ENCODE measurements at places on chromosomes 13 and 19. TPM values are rescaled to one million over a fixed set of nuclear protein-coding genes. Genes with fewer than 3 reads are reported as not detected.

GRCh38 chr19:54094426-54095000 lies 6.1 kb downstream of the OSCAR start:
- no peak for DNase-seq

GRCh38 chr19:51716925-51717324 lies 6.9 kb downstream of the HAS1 start:
- no peak for DNase-seq

- no peak for DNase-seq
Measured at GRCh38 chr19:16043156-16043757, 33.0 kb upstream of the TPM4 start.

DNA sequence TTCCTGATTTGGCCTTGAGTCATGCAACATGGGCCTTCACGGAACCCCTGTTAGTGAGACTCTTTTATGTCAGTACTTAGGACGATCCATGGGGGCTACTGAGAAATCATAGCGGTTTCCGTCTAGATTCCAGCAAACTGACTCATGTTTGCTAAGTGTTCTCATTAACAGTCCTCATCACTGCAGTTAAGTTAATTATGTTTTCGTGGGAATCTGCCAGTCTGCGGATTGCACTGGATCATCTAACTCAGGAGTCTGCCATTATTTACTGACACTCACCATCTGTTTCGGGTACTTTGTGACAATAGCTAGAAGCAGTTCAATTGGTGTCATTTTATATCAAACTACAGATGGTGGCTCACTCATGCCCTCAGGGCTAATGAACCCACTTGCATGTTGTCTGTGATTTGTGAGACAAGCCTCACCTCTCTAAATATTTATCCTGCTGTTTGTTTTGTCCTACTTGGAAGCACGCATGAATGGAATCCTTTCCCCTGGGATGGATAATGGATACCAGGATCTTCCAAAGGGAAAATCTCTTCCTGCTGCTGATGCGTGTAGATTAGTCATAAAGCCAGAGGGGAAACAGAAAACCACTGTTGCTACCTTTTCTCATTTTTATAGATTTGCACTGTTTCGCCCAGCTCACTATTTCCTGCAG lies 61.8 kb downstream of the RAB20 start:
- no peak for DNase-seq

GRCh38 chr13:33757713-33758112 lies 60.2 kb upstream of the RFC3 start:
- DNase-seq = no peak

GRCh38 chr13:26557051-26557392 lies 461 bp upstream of the WASF3 start:
- DNase-seq = no peak

- no peak for DNase-seq
Measured at GRCh38 chr19:36028313-36029041, 4.2 kb downstream of the CLIP3 start.

GRCh38 chr19:35908010-35908441 lies at the start of gene TYROBP:
Gene TYROBP, minus strand, starts transcription at chr19:35908295. Its CDS starts 67 bp downstream, at chr19:35908228.
- no peak for DNase-seq

DNA sequence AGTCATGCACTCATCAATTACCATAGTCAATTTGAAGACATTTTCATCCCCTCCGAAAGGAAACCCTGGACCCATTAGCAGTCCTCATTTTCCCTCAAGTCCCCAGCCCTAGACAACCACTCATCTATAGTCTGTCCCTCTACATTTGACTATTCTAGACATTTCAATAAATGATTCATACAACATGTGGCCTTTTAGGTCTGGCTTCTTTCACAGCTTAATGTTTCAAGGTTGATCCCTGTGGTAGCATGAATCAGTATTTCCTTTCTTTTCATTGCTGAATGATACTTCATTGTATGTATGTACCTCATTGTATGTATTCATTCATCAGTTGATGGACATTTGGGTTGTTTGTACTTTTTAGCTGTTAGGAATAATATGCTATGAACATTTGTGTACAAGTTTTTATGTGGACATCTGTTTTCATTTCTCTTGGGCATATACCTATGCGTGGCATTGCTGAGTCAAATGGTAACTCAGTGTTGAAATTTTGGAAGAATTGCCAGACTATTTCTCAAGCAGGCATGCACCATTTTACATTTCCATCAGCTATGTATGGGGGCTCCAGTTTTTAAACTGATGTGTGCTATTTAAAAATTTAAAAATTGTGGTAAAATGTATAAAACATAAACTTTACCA lies 18.4 kb downstream of the SPATA13 start:
- DNase-seq = no peak

GRCh38 chr19:48873476-48874302 lies 1.5 kb downstream of the PPP1R15A start:
- DNase-seq = no peak

DNA sequence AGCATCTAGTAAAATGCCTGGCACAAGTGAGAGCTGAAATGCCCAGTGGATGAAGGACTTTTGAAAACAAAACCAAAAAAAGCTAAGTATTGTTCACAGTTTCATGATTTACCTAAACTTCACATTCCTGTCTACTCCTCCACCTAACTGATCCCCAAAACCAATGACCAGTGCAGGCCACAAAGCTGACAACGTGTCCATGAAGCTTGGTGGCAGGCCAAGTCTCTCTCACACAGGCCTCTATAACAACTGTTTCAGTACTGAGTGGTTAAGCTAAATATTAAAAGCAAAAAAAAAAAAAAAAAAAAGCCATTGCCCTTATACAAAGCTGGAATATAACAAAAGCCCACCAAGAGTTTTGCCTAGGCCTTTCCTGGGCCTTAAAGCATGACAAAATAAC lies 36.4 kb downstream of the STK24 start:
- DNase-seq = no peak

DNA sequence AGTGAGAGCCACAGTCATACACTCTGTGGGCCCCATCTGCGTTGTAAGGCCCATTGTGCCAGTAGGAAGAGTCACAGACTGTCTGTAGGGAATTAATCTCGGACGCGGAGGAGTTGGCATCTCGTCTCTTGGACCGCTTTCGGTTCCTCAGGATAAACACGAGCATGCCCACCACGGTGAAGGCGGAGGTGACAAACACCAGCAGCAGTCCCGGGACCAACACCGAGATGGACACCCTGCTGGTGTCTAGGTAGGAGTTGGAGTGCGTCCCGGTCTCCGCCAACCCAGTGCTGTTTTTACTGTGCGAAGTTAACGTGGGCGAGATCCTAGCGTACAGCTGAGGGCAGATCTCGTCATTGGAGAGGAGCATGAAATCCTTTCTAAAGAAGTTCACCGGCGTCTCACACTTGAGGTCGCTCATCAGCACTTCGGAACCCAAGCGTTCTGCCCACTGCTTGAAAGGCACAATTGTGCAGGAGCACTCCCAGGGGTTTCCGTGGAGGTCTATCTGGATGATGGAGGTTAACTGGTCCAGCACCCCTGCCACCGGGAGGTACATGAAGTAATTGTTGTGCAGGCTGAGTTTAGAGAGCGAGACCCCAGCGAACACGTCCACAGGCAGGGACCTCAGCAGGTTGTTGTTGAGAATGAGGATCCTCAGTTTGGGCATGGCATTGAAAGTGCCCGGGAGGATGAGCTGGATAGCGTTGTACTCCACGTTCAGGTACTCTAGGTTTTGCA lies 2.7 kb downstream of the SLITRK1 start:
- DNase-seq = no peak

DNA sequence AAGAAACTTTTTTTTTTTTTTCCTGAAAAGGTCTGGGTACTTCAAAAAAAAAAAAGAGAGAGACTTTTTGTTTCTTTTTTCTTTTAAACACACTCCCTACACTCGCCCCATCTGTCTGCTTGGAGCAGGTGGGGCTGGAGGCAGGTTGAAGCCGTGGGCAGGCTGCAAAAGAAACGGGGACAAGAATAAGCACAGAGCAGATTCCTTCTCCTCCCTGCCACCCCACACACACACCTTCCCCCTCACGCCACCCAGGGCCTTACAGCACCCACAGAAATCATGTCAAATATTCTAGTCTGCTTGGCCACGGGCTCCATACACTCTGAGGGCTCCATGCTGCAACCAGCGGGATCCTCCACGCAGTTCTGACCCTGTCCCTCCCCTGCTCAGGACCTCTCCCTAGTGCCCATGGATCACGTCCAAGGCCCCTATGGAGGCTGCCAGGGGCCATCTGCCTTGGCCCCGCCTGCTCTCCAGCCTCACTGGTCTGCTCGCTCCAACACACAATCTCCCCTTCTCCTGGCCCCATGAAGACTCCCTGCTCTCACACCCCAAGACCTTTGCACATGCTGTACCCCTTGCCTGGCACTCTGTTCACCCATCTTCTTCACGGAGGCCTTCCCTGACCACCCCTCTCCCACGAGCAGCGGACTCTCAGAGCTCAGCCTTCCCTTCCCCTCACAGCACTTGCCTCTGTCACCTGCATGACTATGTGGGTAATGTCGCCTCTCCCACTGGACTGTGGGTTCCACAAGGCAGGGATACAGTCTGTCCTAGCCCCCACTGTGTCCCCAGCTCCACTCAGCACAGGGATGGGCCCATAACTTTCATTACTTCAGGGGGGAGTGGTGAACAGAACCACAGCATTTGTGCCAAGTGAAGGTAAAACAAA lies 11.4 kb downstream of the AKT2 start:
- DNase-seq = no peak

GRCh38 chr13:111645198-111645597 lies 324.8 kb downstream of the TEX29 start:
- DNase-seq = no peak

DNA sequence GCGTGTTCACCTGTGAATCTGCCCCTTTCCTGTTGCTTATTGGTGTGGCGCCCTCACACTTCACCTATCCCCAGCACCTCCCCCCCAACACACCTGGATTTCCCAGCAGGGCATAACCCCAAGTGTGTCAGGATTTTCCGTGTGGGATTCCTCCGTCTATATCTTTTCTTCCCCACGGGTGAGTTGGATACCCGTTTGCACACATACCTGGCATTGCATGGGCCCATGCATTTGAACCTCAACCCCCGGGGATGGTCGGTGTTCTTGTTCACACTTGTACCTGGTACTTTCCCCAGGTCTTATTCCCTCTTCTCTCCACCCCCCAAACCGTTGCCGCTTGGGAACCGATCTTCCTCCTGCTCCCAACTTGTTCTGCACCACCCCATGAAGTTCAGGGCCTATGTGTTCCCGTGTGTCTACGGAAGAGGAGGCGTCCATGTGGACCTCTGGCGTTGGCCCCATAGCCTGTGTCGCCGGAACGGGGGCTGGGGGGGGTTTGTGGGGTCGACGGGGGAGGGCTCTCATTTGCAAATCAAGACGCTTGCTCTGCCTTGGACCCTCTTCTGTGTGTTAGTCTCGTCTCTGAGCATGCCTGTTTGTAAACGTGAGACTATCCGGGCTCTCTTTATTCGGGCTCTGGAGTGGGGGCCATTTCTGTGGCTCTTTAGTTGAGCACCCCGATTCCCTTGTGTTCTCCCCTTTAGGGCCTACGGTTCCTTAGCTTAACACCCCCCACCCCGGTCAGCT lies 1.7 kb downstream of the PRR12 start:
- DNase-seq = no peak

GRCh38 chr13:50340551-50341287 lies 325.5 kb downstream of the KCNRG start:
- DNase-seq = no peak

DNA sequence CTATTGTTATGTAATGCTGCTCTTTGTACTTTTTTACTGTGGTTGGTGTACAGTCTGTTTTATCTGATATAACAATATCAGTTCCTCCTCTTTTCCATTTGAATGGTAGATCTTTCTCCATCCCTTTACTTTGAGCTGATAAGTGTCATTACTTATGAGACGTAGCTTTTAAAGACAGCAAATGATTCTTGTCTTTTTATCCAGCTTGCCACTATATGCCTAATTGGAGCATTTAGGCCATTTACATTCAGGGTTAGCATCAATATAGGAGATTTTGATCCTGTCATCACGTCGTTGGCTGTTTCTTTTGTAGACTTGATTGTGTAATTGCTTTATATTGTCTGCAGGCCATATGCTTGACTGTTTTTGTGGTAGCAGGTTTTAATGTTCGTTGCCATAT lies 894.2 kb upstream of the ATXN8OS start:
- DNase-seq = no peak

GRIN2D gene
- polyA plus RNA-seq = 0.38 TPM

KASH5 gene
- polyA plus RNA-seq = 0.45 TPM

FLT3 gene
- polyA plus RNA-seq = 0.28 TPM

CASP14 gene
- not detected for polyA plus RNA-seq

CCDC70 gene
- not detected for polyA plus RNA-seq

LILRB3 gene
- 1.00 TPM for polyA plus RNA-seq

KLK4 gene
- not detected for polyA plus RNA-seq

TMEM255B gene
- polyA plus RNA-seq = 7.0 TPM

ZNF91 gene
- polyA plus RNA-seq = 58.8 TPM

ADGRE3 gene
- polyA plus RNA-seq = 0.20 TPM
